ENCODE measurements at places on chromosomes 1 and 21.

GRCh38 chr1:88984569-88984968, 7.9 kb downstream of the KYAT3 start:
- no peak for DNase-seq

DNA sequence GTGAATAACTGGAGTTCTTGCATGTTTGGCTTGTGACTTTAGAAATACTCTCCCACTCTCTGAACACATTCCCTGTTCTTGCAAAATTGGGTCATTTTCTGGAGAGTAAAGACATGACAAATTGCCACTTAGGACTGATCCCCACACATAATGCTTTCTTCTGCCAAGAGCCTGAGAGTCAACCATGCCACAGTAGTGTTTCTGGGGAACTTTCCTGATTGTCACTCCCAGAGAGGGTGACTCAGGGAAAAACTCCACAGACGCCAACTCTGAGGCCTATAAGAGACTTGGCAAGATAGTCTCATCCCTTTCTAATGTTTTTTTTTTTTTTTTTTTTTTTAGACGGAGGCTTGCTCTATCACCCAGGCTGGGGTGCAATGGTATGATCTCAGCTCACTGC, 157.8 kb downstream of the ATG4C start:
- no peak for DNase-seq

DNA sequence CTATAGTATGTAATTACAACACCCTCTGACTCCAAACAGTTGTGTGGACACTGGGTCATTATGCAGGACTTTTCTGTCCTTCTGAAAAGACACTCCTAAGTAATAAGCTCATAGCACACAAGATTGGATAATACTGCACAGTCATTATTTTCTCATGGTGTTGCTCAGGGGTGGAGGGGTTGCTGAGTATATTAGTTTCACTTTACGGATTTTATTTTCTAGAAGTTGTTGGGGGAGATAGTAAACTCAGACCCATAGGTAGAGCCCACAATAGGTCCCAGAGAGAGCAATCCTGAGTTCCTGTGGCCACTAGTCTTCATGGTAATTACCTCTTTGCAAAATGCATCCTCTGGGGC, 53.4 kb downstream of the DUSP10 start:
- no peak for DNase-seq

- no peak for DNase-seq
Observed at GRCh38 chr1:180800945-180801344, 111.8 kb upstream of the KIAA1614 start.

- no peak for DNase-seq
Observed at GRCh38 chr21:37028570-37028969, 22.1 kb downstream of the RIPPLY3 start.

DNA sequence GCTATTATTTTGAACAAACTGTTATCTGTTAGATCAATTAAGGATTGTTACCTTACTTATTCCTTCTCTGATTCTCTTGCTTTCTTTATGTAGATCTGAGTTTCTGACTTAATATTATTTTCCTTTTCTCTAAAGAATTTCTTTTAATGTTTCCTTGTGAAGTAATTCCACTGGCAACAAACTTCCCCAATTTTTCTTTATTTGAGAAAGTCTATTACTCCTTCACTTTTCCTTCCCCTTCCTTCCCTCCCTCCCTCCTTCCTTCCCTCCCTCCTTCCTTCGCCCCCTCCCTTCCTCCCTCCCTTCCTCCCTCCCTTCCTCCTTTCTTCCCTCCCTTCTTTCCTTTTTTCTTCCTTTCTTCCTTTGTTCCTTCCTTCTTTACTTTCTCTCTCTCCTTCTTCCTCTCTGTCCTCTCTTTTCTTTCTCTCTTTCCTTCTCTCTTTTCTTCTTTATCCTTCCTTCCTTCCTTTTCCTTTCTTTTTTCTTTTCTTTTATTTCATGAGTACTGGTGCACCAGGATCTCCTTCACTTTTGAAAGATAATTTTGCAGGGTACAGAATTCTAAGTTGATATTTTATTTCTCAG, 177.5 kb downstream of the DNM3 start:
- DNase-seq = no peak

DNA sequence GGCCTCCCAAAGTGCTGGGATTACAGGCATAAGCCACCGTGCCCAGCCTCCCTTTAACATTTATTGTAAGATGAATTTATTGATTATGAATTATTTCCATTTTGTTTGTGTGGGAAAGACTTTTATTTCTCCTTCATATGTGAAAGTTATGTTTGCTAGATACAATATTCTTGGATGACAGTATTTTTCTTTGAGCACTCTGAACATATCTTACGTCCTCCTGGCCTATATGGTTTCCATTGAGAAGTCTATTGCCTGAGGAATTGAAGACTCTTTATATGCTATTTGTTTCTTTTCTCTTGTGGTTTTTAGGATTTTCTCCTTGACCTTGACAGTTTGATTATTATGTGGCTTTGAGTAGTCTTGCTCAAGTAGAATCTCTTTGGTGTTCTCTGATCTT, 26.8 kb upstream of the HLX start:
- DNase-seq = no peak

- DNase-seq = no peak
Observed at GRCh38 chr1:234588386-234588785, 21.6 kb downstream of the IRF2BP2 start.

DNA sequence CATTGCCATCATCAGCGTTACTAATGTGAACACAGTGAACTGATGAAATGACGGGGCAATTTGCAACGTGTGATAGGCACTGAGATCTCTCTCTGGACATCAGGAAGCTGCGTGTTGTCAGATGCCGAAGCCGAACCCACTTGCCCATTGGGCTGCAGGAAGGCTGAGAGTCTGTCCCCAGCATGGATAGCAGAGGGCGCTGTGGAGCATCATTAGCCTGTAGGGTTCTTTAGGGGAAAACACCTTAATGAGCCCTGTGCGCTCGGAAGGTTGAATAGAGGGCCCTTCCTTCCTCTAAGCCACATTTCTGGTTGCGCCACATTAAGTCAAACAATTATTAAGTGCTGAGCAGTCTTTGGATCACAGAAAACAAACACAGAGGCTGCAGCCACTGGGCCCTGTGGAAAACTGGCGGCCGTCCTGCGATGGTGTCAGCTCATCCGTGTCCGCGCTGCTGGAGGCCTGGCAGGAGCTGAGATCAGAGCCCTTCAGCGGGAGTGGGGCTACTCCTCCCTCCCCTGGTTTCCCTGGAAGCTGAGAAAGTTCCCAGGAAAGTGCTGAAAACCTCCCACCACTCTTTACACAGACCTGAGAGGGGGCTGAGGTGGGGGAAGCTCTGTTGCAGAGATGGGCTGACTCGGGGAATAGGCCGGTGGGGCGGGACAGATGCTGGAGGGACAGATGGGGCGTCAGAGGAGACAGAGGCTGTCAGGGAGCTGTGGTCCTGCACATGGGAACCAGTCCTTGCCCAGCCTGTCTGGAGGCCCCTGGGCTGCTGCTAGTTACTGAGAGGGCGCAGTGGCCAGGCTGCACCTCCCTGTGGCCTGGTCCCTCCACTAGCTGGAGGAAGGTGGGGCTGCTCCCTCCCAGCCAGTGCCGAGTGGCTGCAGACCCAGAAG, 12.7 kb downstream of the TFF2 start:
- DNase-seq = peak; percentile 76

GRCh38 chr1:229507502-229507901, 639 bp downstream of the NUP133 start:
- no peak for DNase-seq

DNA sequence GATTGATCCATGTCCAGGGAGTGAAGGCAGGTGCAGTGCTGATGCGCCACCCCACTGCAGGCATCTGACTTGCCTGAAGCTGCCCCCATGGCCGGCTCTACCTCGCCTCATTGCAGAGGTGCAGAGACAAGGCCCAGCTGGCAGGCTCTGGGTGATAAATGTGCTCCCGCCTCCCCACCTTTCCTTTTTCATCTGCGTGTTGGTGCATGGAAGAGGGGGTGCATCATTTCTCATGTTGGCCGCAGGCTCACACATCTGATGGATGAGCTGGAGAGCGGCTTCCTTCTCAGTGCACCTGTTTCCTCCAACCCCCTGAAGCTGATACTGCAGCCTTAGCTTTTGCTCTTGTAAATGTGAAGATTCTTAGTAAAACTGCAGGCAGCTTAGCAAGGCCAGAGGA, 306.0 kb upstream of the KAZN start:
- no peak for DNase-seq

- DNase-seq = no peak
Observed at GRCh38 chr1:159786465-159786864, 5.7 kb downstream of the DUSP23 start.

DNA sequence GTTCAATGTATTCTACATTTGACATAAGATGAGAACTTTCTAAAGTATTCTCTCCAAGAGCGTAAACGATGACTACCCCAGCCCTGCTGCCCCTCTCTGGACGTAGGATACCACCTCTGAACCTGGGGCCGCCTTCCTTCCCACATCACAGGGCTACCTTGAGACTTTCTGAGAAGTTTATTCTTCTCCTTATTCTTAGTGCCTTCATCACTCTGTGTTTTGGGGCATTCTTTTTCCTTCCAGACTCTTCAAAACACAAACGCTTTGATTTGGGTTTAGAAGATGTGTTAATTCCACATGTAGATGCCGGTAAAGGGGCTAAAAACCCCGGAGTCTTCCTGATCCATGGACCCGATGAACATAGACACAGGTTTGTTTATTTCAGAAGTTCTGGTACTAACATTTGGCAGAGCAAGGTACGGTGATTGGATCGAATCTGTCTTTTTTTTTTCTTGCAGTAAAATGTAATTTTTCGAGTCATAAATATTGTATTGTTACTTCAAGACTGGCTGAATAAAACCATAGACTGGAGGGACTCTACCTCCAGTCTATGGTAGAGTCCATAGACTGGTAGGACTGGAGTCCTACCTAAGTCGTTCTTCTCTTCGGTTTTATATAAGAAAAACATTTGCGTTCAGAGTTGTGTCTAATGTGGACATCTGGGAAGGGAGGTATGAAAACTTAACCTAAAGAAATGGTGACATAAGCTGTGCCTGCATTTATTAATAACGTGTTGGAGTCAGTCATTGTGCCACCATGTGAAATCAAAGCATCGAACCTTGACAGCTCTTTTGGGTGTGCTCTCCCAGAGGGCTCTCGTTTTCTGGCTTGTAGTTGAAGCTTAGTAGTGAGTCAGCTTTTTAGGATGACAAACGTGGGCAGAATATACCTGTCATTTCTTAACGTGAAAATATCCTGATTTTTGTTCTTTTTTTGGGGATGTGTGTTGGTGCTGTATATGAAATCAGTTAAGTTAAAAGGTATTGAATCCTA, 1.2 kb downstream of the MAN1A2 start:
- DNase-seq = no peak

DNA sequence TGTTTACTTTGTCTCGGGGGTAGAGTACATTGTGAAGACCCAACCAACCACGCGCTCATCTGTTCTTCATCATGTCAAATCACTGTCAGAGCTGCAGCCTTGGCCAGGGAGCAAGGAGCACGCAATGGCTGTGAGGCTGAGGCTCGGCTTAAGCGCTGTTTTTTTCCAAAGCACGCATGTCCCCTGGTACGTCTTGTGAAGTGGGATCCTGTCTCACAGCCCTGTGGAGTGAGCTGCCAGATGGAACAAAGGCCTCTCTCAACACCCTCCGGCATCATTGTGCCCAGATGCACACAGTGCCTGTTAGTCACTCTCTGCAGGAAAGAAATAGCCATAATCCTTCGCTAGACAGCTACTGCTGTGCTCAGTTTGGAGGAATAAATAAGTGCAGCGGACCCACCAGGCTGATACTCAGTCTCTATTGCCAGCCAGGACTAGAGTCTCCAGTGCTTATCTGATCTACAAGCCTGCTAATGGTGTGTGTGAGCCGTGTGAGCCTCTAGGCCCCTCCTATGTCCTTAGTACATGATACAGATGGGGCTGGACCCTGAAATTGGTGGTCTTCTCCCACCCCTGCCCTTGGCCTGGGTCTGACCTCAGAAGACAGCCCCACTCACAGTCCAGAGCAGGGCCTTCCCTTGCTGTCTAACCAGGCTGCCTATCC, 91.3 kb upstream of the COA6 start:
- no peak for DNase-seq

GRCh38 chr1:14955402-14955801, 198.1 kb upstream of the TMEM51 start:
- no peak for DNase-seq

- peak; percentile 62 for DNase-seq
Observed at GRCh38 chr21:36260030-36260787, 59.8 kb upstream of the MORC3 start.

DNA sequence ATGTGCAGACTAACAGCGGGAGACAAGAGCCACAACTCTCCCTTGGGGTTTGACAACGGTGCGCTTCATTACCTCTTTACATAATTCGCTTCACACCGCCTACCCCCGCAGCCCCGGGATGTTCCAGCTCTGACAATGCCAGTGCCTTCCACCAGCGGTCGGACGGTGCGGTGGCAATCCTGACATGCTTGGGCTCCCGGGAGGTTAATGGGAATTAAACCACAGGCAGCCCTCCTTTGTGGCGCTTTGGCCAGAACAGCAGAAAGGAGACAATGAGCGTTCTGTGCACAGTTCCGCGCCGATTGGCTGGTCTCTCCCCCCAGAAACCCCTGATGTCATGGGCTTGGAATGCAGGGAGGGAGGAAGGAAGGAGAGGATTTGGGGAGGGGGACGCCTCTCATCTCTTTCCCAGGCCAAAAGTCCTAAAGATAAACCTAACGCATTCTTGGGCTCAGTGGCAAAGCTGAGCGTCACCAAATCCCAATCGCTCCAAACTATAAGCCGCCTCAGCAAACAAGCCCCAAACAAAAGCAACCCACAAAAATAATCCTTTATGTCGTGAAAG, 1.3 kb downstream of the CNN3 start:
- DNase-seq = no peak

GRCh38 chr1:156895927-156896326, 2.4 kb downstream of the PEAR1 start:
- no peak for DNase-seq

DNA sequence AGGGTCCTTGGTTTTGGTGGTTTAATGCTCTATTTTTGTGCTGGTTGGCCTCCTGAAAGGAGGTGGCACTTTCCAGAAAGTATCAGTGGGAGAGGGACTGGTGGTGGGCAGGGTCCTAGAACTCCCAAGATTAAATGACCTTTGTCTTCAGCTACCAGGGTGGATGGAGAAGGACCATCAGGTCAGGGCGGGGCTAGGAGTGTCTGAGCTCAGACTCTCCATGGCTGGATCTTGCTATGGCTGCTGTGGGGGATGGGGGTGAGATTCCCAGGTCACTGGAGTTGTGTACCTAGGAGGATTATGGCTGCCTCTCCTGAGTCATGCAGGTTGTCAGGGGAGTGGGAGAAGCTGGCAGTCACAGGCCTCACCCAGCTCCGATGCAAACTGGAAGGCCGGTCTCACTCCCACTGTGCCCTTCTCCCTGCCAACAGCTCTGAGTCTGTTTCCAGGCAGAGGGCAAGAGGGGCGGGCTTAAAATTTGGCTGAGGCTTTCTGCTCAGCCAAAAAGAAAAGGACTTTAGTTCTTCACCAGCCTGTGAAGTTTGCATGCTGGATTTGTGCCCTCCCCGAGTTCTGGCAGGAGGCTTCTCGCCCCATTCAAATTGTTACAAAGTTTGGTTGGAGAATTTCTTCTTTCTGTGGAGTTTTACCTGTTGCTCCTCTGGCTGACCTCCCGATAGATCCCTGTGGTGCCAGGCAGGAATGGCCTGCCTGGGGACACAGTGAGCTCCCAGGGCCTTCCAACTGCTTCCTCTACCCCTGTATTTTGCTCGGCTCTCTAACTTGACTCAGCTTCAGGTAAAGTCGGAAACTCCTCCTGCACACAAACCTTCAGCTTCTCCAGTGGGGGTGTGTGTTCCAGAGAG, 13.1 kb upstream of the KYAT3 start:
- DNase-seq = no peak

GRCh38 chr1:162230517-162230916, 146.1 kb downstream of the SPATA46 start:
- DNase-seq = no peak

Measured in central memory CD4-positive, alpha-beta T cell (primary cell).